ENCODE measurements at places on chromosomes 3 and 15.

DNA sequence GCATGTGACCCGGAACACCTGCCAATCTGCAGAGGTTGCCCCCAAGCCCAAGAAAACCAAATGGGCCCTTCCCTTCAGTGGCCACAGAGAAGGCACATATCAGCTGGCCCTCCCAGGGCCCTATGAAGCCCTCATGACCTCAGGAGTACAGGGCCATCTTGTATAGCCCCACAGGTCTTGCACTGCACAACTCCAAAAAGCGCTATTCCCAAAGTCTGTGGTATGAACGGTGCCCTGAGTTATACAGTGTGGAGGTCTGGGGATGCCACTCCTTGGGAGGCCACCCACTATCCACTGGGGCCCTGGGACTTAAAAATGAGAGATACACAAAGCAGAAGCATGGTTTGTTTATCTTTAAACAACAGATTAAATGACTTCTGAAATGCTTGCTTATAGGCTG is 61.5 kb downstream of the CAPN7 start:
- DNase-seq: no peak

- DNase-seq: no peak
These were observed 36.0 kb downstream of the TM2D3 start for GRCh38 chr15:101615986-101616848.

DNA sequence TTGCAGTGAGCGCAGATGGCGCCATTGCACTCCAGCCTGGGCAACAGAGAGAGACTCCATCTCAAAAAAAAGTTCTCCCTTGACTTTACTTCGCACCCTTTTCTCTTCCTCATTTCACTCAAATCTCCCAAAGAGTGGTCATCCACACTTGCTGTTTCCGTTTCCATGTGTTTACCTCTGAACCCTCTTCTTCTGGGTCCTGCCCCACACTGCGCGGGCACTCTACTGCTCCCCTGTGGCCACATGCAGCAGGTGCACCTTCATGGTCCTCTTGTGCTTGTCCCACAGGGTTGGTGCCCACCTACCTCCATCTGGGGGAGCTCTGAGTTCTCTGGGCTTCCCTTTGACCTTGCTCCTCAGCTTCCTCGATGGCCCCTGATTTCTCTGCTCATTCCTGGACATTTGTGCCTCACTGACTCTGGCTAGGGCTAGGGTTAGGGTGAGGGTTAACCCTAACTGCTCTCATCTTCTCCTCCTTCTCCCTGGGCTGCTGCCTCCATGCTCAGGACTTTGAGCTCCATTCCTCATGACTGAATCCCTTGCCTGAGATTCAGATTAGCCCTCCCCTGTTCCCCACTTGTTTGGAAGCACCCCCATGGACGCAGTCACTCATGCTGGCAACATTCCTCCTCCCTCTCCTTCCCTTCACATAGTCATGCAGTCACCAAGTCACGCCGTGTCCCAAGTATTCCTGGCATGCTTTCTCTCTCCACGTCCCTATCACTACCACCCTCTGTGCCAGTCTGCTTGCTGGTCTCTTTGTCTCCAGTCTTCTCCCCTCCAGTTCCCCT is 26.6 kb upstream of the KY start:
- no peak for DNase-seq

- DNase-seq: no peak
These were observed 102.5 kb downstream of the SH3GL3 start for GRCh38 chr15:83549623-83550022.

DNA sequence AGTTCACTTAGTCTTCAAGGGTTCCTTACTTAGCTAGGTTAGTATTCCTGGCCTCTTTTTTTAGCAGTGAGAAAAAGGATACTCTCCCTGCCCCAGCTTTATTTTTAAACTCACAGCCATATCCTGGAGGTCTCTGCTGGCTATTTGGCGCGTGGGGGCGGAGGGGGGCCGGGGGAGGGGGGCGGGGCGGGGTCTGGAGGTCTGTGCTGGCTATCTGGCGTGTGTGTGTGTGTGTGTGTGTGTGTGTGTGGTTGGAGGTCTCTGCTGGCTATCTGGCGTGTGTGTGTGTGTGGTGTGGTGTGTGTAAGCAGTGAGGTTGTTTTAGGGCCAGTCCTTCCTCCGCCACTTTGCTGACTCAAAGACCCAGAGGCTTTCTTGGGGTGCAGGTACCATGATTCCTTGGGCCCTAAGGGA is 579 bp upstream of the PLAAT1 start:
- DNase-seq: no peak

DNA sequence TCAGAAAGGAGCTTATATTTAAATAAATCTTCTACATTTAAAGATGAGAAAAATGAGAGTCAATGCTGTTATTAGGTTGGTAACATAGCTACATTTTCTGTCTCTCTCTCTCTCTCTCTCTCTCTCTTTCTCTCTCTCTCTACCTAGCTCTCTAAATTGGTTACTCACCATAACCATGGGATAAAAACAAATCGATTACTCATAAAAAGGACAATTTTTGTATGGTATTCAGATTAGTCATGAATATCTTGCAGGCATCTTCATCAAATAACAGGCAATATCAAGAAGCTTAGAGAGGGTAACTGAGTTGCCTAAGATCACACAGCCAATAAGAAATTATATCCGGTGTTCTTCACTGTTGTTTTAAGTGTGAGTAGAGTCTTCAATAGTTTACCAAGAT is 81.8 kb upstream of the ALCAM start:
- no peak for DNase-seq

DNA sequence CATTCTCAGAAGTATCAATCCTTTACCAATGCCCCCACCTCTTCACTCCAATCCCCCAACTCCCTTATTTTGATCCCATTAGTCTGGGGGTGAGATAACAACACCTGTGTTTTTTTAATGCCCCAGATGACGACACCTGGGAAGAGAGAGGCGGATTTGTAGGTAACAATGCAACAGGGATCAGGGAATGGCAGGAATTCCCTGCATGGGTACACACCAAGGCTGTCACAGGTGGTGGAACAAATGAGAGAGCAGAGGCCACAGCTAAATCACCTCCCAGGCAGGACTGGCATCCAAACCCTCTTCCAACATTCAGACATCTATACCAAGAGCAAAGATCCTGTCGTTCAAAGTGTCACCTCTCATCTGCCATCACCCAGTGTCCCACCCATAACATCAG is 319.2 kb upstream of the TRIM42 start:
- no peak for DNase-seq

DNA sequence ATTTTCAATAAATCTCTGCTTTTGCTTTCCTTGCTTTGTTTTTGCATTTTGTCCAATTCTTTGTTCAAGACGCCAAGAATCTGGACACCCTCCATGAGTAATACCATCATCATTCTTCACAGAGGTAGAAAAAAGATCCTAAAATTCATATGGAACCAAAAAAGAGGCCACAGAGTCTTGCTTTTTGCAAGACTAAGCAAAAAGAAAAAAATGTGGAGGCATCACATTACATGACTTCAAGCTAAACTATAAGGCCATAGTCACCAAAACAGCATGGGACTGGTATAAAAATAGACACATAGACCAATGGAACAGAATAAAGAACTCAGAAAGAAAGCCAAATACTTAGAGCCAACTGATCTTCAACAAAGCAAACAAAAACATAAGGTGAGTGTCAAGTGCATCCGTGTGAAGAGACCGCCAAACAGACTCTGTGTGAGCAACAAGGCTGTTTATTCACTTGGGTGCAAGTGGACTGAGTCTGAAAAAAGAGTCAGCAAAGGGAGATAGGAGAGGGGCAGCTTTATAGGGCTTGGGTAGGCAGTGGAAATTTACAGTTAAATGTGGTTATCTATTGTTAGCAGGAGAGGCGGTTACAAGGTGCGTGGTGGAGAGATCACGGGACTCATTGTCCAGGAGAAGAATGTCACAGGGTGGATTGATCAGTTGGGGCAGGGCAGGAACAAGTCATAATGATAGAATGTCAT is 10.9 kb downstream of the STRIT1 start:
- DNase-seq: no peak

GRCh38 chr3:115151921-115152320 is 4.8 kb upstream of the ZBTB20 start:
- no peak for DNase-seq

- no peak for DNase-seq
These were observed 96.1 kb upstream of the CHD2 start for GRCh38 chr15:92803852-92804609.

DNA sequence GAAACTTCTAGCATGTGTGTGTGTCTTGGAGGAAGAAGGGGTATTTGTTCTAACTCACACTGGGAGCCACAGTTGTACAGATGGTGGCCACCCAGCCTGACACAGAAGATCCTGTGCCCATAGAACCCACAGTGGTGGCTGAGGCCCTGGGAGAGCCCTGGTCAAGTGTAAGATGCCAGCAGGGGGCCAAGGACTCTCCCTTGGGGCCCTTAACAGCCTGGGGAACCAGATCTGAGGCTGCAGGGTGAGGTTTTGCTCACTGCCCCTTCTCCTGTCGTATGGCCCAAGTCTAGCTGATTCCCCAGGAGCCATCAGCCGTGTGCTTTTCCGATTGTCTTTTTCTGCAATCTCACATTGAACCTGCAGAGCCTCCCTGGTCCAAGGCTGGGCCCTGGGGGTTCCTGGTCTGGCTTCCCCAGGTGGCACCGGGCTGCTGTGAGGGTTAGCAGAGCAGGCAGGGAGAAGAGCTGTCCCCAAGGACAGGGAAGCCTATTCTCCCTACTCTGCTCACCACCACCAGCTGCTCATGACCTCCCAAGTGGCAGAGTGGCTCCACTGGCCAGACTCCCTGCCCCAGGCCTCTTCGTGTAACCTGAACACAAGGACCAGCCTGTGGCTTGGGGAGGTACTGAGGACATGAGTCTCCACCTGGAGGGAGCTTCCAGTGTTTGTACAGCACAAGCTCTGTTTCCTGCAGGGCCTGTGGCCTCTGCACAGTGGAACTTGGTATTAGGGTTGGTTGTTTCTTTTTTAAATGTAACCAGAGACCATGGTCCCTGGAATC is 51.9 kb downstream of the CA12 start:
- no peak for DNase-seq

GRCh38 chr3:126180477-126181397 is at the start of gene ALDH1L1:
Gene ALDH1L1 (minus strand): TSS chr3:126180586. CDS start chr3:126160979, 19,607 bp downstream.
- no peak for DNase-seq

- DNase-seq: no peak
These were observed 15.3 kb downstream of the FAM3D start for GRCh38 chr3:58651276-58651675.
